Foreskin melanocyte (primary cell): ENCODE measurements at places on chromosomes 16 and 17.
A peak's percentile ranks its signal among the peaks of the same experiment; 100 is the strongest.

- no peak for DNase-seq
These were observed 40.4 kb upstream of the NOS2 start for GRCh38 chr17:27840688-27841087.

DNA sequence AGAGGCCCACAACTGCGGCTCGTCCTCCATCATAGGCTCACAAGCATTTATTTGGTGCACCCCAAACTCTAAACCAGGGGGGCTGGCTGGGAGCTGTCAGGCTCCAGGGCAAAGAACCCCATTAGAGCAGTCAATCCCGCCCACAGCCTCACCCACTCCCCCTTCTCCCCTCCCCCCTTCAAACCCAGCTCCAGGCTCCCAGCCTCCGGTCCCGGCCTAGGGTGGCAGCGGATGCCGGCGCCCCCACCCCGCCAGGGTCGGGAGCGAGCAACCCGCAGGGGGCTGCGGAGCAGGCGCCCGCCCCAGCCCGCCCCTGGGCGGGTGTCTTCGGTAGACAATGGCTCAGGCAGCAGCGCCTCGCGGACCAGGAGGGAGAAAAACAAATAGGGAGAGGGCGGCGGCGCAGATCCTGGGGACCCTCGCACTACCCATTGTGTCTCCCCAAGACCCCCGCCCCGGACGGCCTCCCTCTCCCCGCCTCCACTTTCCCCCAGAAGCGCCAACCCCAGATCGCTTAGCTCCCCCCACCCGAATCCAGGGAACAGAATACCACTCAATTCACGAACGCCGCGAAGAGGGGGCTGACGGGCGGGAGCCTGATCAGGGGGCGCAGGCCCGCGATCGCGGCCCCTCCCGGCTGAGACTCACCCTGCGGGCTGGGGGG is 572 bp downstream of the FAM171A2 start:
- DNase-seq, result no peak

GRCh38 chr16:15874745-15875314 is 13.6 kb downstream of the CEP20 start:
- peak; percentile 62 for DNase-seq

- peak; percentile 70 for DNase-seq
These were observed 30.3 kb downstream of the CDK5RAP3 start for GRCh38 chr17:48001197-48001596.

- no peak for DNase-seq
These were observed 934.9 kb downstream of the KCNJ2 start for GRCh38 chr17:71104225-71104624.

- no peak for DNase-seq
These were observed 709 bp downstream of the RAB34 start for GRCh38 chr17:28716740-28717577.

- DNase-seq, result no peak
These were observed 50.9 kb downstream of the IL21R start for GRCh38 chr16:27452569-27453493.

- DNase-seq, result no peak
These were observed 27.1 kb downstream of the CDRT4 start for GRCh38 chr17:15440347-15440746.

DNA sequence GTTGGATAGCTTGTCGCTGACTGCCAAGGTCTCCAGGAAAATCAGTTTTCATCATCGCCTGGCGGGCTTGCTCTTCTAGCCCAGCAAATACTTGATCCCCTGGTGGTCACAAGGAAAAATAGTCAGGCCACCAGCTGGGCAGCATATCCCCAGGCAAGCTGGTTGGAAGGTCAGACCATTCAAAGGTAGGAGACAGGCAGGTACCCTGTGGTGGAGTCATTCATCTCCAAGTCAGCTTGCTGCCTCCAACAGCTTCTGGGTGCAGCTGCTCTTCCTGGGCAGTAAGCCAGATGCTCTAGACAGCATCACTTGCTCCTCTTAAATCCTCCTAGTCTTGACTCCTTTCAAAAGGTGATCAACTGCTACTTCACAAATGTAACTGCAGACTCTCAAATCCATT is 16.0 kb downstream of the ZNF821 start:
- DNase-seq, result no peak

DNA sequence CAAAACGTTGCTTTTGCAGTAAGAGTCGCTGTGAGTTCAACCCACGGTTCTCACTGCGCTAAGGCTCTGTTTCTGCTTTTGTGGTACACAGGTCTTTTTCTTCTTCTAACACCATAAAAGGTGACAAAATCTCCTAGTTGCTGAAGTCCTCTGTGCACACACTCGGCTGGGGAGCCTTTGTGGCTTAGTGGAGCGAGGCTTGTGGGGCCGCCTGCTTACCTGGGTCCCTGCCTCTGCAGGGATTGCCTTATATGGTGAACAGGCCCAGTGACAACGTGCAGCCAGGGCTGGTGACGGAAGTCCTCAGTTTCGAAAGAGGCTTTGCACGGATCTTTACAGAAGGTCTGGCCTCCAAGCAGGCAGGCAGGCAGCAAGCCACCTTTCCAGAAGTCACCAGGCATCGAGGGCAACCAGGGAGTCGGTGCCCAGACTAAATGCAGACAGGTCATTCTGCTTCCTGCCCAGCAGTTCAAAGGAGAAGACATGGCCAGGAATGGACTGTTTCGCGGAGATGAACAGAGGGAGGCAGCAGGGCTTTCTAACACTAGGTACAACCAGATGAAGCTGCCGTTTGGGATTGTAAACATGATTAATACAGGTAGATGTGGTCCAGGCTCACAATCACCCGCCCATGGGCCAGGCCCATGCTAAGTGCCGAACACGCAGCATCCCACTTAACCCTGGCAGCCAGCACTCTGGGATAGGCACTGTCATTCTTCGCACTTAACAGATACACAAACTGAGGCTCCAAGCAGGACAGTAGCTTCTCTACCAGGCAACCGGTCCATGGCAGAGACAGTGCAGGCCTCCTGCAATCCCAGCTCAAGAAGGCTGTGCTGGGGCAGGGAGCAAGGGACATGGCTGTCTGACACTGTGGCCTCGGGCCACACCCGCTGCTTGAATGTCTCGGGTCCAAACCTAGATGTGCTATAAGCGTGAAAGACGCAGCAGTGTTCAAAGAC is 10.7 kb upstream of the MEAK7 start:
- DNase-seq, result no peak

DNA sequence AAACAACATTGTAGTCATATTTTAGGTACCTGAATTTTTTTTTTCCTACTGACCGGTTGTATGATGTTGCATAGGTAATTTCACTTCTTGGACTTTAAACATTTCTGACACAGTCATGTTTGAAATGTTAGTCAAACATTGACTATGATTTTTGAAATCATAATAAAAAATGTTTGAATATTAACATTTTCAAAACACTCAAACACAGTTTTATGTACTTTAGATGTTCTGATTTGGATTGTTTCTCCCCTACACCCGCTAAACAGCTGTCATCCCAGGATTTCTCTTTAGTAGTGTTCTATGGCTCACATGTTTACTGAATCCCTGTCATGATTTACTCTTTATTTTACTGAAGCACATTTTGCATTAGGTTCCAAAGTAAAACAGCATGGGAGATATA is 102.9 kb upstream of the NPEPPS start:
- DNase-seq, result no peak
